ENCODE measurements at places on chromosomes 5 and 9.

DNA sequence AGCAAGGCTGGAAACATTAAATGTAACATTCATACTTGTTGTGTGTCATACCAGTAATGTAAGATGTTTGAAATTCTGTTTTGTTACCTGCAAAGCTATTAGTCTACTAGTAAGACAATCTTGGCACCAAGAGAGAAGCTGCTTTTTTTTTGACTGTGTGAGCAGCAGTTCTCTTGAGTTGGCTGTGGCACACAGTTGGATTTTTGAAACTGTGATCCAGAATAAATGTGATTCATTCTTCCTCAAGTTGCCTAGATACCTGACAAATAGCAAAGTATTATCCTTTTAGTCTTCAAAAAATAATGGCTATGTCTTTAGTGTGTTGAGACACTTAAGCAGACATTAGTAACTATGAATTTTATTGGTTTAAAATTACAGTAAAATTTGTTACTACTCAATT lies 57.2 kb upstream of the HAPLN1 start:
- DNase-seq: no peak

GRCh38 chr9:70835323-70835722 lies 286.1 kb downstream of the TRPM3 start:
- DNase-seq: no peak

- DNase-seq: no peak
These were observed 91.1 kb upstream of the DMRT1 start for GRCh38 chr9:750249-750967.

DNA sequence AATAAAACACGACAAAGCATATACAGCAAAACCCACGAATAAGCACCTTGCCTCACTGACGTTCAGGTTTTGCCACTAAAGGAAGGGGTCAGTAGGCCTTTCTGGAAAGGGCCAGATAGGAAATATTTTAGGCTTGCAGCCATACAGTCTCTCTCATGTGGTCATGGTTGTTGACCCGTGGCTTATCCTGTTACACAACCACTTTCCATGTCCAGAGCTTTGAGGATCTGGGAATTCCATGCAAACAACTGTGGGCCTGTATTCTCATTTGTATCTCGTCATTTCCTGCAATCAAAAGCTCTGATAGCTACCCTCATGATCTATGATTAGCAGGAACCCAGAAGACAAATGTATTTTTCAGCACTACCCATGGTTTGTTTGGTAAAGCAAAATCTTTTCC lies 108.3 kb downstream of the DRD1 start:
- no peak for DNase-seq

GRCh38 chr5:134460551-134460950 lies 48.9 kb upstream of the CDKN2AIPNL start:
- no peak for DNase-seq
